Left renal pelvis (tissue), 4 donors: ENCODE measurements at places on chromosomes 1 and 21.

DNA sequence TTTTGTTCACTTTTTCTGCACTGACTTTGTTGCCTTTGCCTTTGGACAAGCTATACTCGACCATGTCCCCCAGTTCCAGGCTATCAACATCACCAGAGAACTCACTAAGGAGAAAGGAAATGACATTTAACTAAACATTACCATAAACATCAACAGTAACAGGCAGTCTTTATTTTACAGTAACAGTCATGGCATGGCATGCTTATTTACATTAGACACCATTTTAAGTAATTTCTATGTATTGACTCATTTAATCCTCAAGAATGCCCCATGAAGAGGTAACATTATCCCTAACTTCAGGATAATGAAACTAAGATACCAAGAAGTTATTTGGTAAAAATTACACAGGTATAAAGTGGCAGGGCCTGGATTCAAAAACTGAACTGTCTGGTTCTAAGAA is 8.7 kb upstream of the NRAS start:
- no peak for DNase-seq

DNA sequence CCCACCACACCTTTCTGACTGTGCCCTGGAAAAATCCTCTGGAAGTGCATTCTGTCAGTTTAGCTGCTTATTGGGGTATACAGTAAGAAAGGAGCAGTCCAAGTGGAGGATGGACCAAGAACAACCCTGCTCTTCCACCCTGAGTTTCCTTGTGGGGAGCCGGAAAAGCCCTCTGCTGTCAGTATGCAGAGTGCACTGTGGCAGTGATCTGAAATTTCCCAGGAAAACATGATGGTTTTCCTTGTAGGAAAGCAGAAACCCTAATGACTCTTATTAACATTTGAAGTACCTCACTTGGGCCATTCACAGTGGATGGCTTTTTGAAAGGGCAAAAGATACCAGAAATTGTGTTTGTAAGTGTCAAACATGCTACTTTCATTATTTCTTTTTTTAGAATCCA is 20.5 kb downstream of the ELAVL4 start:
- no peak for DNase-seq

DNA sequence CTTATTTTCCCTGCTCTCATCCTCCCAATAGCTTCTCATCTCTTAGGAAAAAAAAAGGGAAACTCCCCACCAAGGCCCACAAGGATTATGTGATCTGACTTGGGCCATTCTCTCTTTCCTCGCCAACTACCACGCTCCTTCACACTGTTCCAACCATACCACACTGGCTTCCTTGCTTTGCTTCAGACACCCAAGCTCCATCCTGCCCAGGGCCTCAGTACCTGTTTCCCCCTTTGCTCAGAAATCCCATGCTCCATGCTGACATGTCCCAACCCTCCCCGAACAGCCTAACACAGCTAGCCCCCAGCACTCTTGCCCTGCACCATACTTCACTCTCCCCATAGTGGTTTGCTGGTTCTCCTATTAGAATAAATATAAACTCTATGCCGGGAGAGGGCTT is 39.2 kb downstream of the MAB21L3 start:
- no peak for DNase-seq

DNA sequence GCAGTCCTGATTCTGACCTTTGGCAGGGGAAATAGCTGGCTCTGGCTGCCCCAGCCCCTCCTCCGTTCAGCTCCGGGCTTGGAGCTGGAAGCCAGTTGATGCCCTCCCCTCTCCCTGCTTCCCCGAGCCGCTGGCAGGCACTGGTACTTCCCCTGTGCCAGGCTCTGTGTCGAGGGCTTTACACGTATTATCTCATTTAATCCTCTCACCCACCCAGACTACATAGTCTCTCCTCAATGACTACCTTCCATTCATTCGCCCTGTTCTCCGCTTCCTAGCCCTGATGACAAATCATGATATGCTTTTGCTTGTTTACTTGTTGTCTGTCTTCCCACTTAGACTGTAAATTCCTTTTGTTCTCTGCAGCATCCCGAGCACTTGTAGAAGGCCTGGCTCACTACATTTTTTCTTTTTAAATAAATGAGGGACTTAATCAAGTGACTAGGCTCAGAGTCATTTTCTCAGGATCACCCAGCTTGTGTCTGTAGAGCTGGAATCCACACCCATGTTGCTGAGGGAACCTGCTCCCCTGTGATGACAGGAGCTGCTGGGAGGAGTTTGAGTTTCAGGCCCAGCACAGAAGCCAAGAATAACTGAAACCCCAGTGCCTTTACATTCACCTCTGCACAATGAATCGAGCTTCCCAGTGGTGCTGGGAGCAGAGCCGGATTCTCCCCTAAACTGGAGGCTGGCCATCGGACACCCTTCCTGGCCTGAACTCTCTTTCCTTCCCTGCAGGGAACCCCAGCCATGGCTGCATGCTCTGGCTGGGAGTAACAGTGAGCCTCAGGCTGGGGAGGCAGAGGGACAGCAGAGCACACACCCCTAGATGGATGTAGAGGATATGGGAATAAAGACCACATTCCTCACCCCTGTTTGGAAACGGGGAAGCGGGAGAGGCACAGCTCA is 58.3 kb downstream of the UBIAD1 start:
- DNase-seq, result no peak

- no peak for DNase-seq
Measured at GRCh38 chr1:192238421-192238820, 78.4 kb upstream of the RGS21 start.

- DNase-seq, result no peak
Measured at GRCh38 chr1:54275349-54275748, 75.4 kb downstream of the MRPL37 start.

GRCh38 chr1:165697491-165697880 is 876 bp downstream of the ALDH9A1 start:
- no peak for DNase-seq

DNA sequence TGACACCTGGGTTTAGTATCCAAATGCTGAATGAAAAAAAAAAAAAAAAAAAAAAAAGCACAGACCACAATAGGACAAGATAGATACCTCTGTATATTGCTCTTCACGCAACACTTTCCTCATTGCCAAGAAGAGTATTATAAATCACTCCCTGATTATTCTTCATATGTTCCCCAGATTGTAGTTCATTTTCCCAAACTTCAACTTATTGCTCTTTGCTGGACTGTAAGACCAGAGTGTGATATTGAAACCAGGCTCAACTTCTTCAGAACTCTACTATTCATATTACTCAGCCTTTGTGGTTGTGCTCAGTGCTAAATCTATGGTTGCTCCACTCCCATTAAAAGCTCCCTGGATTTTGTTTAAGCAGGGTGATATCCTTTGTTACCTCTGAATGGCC is 180.4 kb downstream of the NTMT2 start:
- no peak for DNase-seq

DNA sequence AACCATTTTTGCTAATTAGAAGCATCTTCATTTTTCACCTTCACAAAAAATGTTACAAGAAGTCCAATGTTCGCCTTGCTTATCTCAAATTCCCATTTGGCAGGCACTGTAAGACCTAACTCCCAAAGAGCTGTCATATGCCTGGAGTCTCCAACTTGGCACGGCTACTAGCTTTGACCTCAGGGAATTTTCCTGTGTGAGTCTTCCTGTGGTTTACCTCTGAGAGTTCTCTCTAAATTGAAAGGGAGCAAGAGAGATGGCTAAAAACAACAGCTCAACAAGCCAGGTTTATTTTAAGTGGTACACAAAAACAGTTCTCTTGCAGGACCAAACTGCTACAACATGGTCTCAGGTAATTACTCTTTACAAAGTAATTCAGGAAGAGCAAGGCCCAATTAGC is 756.0 kb upstream of the ADGRL2 start:
- no peak for DNase-seq

DNA sequence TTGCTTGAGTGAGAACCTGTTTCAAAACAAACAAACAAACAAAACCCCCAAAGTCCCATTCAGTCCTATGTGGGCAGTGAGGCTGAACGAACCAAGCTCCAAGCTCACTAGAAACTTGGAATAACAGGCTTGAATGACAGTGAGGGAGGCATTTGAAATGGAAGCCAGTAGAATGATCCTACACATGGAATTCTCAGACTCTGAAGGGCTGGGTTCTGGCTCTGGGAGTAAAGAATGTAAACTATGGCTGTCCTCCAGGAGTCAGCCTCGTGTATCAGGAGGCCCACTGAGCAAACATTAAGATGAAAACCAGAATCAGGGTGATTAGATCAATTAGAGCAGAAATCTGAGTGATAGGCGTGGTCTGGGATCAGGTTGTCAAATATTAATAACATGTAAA is 14.9 kb downstream of the PCP4L1 start:
- no peak for DNase-seq

- peak; percentile 17 for DNase-seq
Measured at GRCh38 chr1:238951809-238952208, 434.6 kb upstream of the CHRM3 start.

- no peak for DNase-seq
Measured at GRCh38 chr1:213507472-213508223, 456.6 kb downstream of the RPS6KC1 start.

GRCh38 chr1:155245163-155245524 is 10.1 kb downstream of the ENTREP3 start:
- no peak for DNase-seq

- DNase-seq, result no peak
Measured at GRCh38 chr1:168428063-168428731, 115.6 kb downstream of the XCL2 start.

GRCh38 chr1:9084906-9085305 is 15.5 kb upstream of the SLC2A5 start:
- no peak for DNase-seq

DNA sequence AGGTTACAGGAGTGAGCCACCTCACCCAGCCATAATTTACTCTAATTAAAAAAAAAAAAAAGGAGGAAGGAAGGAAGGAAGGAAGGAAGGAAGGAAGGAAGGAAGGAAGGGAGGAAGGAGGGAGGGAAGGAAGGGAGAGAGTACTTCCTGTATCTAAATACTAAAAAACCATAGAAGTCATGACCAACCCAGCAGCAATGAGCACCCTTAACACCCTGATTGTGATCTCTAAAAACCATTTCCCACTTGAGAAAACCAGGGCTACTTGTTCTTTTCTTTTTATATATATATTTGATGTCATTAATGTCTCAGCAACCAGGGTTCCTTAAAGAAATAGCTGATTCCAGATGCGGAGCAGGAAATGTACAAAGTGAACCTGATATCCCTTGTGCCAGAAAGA is 31.2 kb downstream of the ARID4B start:
- DNase-seq, result no peak

- DNase-seq, result peak; percentile 77
Measured at GRCh38 chr1:27959792-27960603, at the start of gene XKR8. Gene XKR8, plus strand, starts transcription at chr1:27959973. Its CDS starts 97 bp downstream, at chr1:27960070.

- no peak for DNase-seq
Measured at GRCh38 chr1:2460203-2460602, 15.9 kb upstream of the PLCH2 start.

- no peak for DNase-seq
Measured at GRCh38 chr1:56484695-56485094, 94.7 kb downstream of the PLPP3 start.

GRCh38 chr1:211928290-211928801 is 97.8 kb upstream of the LPGAT1 start:
- DNase-seq, result no peak

DNA sequence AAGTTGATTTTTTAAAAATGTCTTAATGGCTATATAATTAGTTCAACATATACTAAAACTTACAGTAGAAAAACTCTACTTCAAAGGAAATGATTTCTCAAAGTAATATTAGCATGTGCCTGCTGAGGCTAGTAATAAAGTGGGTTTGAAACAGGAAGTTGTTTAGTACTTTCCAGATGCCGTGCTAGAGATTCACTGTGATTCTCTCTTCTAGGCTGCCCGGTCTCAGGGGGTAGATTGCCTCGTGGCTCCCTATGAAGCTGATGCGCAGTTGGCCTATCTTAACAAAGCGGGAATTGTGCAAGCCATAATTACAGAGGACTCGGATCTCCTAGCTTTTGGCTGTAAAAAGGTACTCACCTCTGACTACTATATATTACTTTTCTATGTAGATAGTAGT is 9.1 kb downstream of the EXO1 start:
- no peak for DNase-seq

GRCh38 chr1:81808760-81809159 is 8.0 kb downstream of the ADGRL2 start:
- DNase-seq, result no peak

- no peak for DNase-seq
Measured at GRCh38 chr1:206049293-206049692, 3.7 kb upstream of the RHEX start.

DNA sequence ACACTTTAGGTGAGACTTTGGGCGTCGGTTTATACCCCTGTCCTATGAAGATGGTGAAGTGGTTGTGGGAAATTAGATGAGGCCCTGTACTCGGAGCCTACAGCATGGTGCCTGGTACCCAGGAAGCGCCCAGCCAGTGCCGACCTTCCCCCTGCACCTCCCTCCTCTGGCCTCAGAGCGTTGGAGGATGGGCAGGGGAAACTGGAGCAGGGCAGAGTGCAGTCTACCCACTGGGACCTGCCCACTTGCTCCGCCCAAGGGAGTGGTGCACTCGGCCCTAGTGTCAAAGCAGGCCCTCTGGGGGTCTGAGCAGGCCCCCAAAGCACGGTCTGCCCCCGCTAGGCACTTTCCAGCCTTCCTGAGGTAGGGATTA is 13.0 kb upstream of the TTC22 start:
- no peak for DNase-seq

- no peak for DNase-seq
Measured at GRCh38 chr1:169295425-169295824, 72.2 kb downstream of the NME7 start.

GRCh38 chr1:2796890-2797740 is 4.4 kb downstream of the TTC34 start:
- DNase-seq, result no peak

DNA sequence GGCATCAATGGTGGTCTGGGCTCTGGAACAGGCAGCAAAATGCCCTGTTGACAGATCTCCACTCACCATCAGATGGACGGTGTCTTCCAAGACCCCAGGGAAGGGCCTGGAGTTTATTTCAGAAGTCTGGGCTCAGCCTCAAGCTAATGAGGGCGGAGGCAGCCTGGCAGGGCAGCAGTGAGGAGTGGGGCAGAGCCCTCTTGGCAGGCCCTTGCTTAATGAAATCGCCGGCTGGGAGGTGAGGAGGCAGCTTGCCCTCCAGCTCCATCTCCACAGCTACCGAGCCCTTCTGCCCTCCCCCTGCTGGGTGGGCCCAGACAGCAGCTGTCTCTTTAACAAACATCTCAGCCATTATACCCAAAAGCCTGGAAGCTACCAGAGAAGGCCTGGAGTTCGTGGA is 22.0 kb upstream of the GRIK3 start:
- DNase-seq, result no peak

GRCh38 chr1:171666114-171666769 is 13.8 kb upstream of the MYOC start:
- no peak for DNase-seq

GRCh38 chr1:161440312-161440894 is 64.9 kb upstream of the FCGR2A start:
- DNase-seq, result no peak

DNA sequence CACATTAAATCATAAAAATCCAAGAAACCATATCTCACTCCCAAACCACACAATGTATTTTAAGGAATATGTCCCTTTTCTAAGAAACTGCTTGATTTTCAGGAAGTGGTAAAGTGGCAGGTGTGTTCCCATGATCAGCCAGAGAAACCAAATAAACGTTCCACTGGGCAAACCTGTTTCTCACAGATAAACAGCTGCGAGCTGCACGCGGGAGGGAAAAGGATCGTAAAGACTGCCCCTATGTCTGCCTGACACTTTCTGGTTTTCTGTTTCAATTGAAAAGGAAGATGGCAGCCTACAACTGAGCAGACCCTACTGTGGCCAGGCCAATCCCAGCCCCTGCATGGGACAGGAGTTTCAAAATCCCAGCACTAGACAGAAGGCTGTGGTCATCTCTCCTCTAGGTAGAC is 36.6 kb downstream of the HIVEP3 start:
- DNase-seq, result no peak
